Ovary (tissue), 10 donors: ENCODE measurements at places on chromosomes 3 and 15. TPM values are rescaled to one million over a fixed set of nuclear protein-coding genes. Genes with fewer than 3 reads are reported as not detected.

The GPR15 gene
- total RNA-seq: not detected

GRCh38 chr3:159950156-159950898 lies 38.3 kb upstream of the IL12A start:
- no peak for DNase-seq

DNA sequence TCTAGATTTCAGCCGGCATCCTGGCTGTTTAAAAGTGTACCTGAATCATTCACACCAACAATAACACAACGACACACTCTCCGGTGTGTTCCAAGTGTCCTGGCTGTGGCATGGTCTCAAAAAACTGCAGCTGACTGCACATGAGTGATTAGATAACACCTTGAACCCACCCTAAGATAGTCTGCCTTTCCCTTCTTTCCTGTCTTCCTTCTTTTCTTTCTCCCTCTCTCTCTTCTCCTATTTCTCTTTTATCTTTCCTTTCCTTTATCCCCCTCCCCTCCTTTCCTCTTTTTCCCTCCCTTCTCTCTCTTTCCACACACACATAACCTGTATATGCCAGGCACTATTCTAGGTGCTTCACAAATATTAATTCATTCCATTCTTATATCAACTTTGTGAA lies 1.2 kb upstream of the FAH start:
- DNase-seq: no peak

DNA sequence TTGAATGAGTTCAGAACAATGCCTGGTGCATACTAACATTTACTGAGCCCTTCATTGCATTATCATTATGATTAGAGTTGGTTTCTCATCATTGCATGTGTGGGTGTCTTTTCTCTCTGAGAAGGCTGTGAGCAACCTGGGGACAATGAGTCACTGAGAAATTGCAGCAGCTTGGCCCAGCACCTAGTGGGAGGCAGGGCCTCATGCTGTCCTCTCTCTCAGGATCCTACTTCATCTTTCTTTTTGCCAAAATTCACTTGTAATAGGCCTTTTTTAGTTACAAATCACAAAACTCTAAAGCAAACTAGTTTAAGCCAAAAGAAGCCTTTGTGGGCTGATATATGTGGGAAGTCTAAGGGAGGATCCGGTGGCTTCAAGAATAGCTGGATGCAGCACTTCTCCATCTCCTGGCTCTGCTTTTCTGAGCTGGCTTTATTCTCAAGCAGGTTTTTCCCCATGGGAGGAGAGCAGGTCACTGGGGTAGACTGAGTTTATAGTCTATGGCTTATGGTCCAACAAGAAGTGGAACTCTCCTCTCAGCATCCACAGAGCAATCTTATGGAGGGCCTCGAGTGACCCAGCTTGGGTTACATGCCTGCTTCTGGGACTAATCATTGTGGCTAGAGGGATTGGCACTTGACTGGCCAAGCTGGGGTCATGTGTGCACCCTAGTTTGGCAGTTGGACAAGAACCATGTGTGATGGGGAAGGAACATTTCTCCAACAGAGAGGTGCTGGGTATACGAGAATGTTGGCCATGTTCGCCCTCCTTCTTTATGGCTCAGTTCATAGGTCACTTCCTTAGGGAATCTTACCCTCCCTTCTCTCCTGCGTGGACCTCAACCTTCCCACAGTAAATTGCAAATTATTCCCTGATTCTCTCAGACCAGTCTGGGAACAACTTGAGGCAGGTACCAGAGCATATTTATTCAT lies 8.7 kb upstream of the CAMK1 start:
- no peak for DNase-seq

DNA sequence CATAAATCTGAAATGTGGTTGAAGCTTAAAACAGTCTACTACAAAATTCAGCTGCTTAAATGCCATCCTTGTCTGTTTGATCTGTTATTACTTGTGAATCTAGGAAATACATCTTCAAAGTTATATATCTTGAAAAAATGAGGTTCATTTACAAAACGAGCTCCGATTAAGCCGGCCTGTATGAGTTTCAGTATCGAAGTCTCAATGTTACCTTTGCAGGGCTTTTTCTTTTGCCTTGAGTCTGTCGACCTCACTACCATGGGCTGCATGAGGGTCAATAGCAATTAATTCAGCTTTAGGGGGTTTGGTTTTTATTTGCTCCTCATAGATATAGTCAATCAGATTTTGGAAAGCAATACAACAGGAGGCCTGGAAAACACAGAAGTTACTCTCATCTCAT lies 23.2 kb downstream of the ERICH6 start:
- DNase-seq: no peak
